Common myeloid progenitor, CD34-positive (primary cell): ENCODE measurements at places on chromosomes 7 and 10.

DNA sequence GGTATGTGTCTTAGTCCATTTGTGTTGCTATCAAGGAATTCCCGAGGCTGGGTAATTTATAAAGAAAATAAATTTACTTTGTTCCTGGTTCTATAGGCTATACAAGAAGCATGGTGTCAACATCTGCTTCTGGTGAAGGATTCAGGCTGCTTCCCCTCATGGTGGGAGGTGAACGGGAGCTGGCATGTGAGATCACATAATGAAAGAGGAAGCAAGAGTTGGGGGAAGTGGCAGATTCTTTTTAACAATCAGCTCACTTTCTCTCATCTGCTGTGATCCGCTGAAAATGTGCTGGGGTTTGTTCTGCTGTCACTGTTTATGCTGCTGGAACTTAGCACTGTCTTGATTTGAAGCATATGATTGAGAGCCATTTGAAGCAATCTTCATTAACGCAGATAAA, 730.0 kb upstream of the SORCS1 start:
- DNase-seq = no peak

DNA sequence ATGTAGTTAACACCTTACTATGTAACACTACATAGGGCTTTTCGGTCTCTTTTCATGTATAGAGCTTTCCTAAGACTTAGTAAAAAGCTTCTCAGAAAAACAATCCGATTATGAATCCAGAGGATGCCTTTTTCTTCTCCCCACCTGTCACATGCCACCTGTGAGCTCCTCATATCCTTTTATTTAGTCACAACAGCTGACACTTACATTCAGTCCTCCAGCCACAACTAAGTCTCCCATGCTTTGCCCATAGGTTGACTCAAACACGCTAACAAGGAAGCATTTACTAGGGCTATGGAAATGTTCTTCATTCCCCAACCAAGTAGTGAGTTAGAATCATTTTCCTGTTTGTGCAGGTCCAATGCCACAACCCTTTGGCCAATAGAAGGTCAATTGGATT, 7.9 kb downstream of the ENO4 start:
- no peak for DNase-seq

- peak; percentile 67 for DNase-seq
Observed at GRCh38 chr7:111486472-111487142, 75.7 kb downstream of the IMMP2L start.

DNA sequence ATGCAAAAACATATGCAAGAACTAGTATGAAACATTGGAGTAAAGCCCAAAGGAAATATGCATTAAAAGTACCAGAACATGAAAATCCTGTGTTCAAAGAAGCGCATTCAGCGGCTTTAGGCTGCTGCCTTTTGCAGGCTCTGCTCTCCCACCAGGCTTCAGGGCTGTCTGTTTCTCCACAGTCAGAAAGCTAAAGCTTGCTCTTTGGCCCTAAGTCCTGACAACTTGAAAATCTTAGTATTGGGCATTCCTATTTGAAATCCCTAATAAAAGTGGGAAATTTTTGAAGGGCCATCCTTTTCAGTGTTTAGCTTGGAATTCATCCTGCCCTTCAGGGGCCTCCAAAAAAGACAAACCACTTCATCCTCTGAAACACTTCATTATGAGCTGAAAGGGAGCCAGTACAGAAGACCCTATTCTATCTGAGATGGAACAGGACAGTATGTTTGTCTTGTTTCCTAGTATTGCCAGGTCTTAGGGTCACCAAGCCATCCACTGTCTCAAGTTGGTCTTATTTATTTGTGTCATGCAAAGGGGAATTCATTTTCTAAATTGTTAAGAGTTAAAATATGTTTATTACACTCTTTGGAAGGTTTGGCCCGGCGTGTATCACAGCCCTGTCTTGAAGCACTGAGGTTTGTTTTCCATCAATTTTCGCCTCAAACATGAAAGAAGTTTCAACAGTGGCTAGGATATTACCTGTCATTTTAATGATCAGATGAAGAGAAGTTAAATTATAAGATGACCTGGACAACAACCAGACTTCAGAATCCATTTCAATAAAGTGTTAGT, 326.3 kb upstream of the BMPER start:
- DNase-seq = no peak

DNA sequence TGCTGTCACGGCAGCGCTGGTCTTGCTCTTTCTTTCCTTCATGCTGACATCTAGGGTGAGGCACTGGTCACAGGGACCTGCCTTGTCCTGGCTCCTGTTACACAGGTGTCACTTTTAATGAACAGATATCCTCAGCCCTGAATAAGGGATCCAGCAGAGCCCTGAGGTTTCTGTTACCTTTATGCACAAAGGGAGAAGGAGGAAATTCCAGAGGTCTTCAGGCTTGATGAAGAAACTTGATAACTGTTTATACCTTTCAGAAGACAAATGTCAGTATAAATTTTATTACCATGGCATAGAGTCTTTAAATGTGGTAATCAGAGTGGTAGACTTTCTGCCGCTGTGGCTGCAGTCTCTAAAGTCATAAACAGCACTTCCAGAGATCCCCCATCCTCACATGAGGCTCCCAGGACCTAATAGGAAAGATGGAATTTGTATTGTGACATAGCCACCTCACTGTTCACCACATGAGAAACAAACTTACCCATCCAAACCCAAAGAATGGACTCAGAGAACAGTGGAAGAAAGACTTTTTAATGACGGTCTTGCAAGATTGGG, 2.7 kb downstream of the LRRC27 start:
- no peak for DNase-seq

- DNase-seq = no peak
Observed at GRCh38 chr7:51785876-51786275, 469.3 kb upstream of the COBL start.

GRCh38 chr7:130758429-130759056, 24.5 kb upstream of the KLF14 start:
- DNase-seq = peak; percentile 87

- no peak for DNase-seq
Observed at GRCh38 chr7:28055161-28055544, 125.4 kb downstream of the JAZF1 start.

GRCh38 chr7:93715234-93715633, 140.7 kb upstream of the CALCR start:
- DNase-seq = peak; percentile 49

- no peak for DNase-seq
Observed at GRCh38 chr7:15586266-15586665, 24.5 kb upstream of the AGMO start.

DNA sequence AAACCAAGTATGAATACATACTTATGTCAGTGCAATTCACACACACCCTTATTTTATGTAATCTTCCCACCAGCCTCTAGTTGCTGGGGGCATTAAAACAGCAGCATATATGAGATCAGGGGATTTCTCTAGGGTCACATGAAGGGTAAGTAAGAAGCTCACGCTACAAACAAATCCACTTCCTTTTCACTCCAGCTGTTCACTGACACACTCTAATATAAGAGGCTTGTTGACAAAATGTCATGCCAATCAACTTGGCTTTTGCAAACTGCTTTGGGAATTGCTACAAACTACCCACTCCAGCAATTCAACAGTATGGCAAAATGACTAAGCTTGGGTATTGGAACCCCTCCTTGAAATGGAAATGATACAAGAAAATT, 10.3 kb downstream of the FAM3C start:
- DNase-seq = peak; percentile 85

- DNase-seq = peak; percentile 63
Observed at GRCh38 chr7:69708857-69709256, 110.6 kb downstream of the AUTS2 start.

DNA sequence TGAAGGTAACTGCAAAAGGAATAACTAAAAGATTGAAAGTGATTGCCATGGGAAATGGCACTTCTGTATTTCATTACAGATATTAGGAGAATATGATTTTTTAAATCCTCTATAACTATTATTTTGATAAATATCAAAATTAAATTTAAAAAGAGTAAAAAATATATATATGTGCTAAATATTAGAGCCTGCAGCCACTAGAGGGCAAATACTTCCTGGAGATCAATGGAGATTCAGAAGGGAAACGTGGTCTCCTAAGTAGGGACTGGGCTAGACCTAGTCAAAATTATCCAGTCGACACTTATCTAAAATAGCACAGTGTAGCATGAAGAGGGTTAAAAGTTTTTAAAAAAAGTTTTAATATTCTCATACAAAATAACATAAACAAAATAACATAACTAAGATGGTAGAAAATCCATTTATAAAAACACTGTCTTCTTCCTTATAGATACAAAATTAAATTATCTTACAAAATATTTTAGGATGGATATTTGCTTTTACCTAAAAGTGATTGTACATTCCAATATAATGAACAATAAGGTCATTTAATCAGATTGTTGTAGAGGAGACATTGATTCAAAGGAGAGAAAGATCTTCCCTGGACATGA, 434.3 kb downstream of the MDFIC start:
- peak; percentile 53 for DNase-seq

- DNase-seq = no peak
Observed at GRCh38 chr7:69684369-69685292, 86.4 kb downstream of the AUTS2 start.

- no peak for DNase-seq
Observed at GRCh38 chr7:105826143-105826542, 50.3 kb downstream of the ATXN7L1 start.

- no peak for DNase-seq
Observed at GRCh38 chr10:121112579-121113384, 261.6 kb downstream of the WDR11 start.

DNA sequence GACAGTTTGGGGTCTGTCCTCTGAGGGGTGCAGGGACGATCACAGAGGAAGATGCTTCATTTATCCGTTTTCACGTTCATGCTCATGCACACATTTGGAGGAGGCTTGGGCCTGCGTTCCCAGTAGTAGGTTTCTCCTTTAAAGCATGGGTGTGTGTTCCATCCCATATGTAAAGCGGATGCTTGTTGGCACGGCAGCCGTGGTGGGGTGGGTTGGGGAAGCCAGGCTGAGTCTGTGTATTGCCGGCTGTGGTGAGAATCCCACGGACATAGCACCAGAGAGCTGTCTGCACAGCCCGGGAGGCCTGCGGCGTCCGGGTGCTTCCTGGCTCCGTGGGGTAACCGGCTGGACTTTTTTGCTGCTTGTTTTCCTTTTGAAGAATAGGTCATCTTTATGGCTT, 440 bp downstream of the JAKMIP3 start:
- no peak for DNase-seq

- no peak for DNase-seq
Observed at GRCh38 chr7:130154131-130154500, 51.1 kb downstream of the TMEM209 start.

DNA sequence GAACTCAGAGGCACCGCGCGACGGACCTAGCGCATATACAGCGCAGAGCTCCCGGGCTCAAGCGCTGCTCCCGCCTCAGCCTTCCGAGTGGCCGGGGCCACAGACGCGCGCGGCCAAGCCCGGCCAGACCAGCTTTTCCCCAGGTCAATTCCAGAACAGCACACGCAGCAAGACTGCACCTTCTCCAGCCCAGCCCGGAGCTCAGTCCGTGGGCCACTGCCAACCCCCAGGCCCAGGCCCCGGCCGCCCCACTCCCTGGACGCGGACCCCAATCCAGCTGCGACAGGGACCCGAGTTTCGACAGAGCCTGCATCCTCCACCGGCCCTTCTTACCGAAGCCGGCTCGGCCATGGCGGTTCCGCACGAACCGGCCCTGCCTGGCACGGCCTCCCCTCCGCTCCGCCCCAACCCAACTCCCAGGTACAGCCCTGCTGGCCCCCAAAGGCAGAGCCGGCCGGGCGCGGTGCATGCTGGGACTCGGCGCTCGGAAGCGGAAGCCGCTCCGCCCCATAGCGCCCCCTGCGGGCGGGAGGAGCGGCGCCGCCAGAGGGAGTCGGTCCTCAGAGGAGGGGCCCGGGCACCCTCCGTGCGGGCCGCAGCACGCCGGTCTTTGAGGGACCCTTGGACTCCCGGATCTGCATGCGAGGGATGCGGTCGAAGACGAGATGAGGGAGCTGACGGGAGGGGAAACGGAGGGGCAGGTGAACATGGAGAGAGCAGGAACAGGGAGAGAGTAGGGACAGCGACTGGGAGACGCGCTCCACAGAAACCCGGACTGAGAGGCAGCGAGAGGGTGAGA, at the start of gene ZNF425:
TSS of gene ZNF425 (minus strand) at position 462 of the 799 bp plus-strand sequence. CDS start at position 351, 111 bp downstream.
- DNase-seq = peak; percentile 96
